ENCODE measurements at places on chromosomes 2 and 18. TPM values are rescaled to one million over a fixed set of nuclear protein-coding genes. Genes with fewer than 3 reads are reported as not detected.

- no peaks in the 10 kb centered on the region for H3K36me3 ChIP-seq
- H3K4me3 ChIP-seq = no peak overlapping the region
- H3K27ac ChIP-seq = no peak overlapping the region
- peak; percentile 86 for DNase-seq
Observed at GRCh38 chr2:15577071-15577735, 14.5 kb upstream of the DDX1 start.

DNA sequence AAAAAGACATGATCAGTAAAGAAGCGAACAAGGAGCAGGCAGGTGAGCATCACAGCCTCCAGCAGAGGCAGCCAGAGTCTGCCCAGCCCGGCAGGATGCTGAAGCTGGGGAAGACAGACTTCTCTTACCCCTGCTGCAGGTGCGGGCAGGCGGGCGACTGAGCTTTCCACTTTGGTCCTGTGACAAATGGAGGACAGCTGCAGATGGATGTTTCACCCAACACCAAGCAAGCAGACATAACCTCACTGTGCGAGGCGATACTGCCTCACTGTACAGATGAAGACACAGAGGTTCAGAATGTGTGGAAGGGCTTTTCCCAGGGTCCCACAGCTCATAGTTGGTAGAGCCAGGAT, 251.0 kb downstream of the AFF3 start:
- H3K27me3 ChIP-seq = no peaks in the 10 kb centered on the region
- H3K4me1 ChIP-seq = no peaks in the 10 kb centered on the region
- no peak overlapping the region for H3K4me3 ChIP-seq
- no peak for DNase-seq

- DNase-seq = no peak
- no peaks in the 10 kb centered on the region for H3K36me3 ChIP-seq
- no peak overlapping the region for H3K27ac ChIP-seq
- no peaks in the 10 kb centered on the region for H3K4me1 ChIP-seq
Observed at GRCh38 chr2:209387389-209387788, 36.5 kb upstream of the MAP2 start.

DNA sequence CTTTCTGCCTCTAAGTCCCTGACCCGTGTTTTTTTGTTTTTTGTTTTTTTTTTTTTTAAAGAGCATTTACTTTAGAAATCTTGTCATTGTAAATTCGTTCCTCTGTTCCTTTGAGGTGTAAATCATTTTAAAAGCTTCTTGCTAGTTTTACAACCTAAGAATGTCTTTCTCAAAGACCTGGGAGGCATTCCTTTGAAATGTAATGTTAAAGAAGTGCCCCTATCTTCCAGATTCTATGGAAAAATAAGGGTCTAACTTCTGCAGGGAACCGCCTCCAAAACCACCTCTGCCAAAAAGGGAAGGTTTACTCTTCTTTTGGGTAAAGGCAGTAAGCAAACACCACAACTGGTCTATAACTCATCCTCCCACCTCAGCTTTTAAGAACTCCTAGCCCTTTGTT, 259.6 kb upstream of the ZNF804A start:
- DNase-seq = no peak
- H3K4me3 ChIP-seq = no peak overlapping the region
- no peaks in the 10 kb centered on the region for H3K36me3 ChIP-seq
- no peaks in the 10 kb centered on the region for H3K4me1 ChIP-seq
- H3K27me3 ChIP-seq = no peaks in the 10 kb centered on the region

DNA sequence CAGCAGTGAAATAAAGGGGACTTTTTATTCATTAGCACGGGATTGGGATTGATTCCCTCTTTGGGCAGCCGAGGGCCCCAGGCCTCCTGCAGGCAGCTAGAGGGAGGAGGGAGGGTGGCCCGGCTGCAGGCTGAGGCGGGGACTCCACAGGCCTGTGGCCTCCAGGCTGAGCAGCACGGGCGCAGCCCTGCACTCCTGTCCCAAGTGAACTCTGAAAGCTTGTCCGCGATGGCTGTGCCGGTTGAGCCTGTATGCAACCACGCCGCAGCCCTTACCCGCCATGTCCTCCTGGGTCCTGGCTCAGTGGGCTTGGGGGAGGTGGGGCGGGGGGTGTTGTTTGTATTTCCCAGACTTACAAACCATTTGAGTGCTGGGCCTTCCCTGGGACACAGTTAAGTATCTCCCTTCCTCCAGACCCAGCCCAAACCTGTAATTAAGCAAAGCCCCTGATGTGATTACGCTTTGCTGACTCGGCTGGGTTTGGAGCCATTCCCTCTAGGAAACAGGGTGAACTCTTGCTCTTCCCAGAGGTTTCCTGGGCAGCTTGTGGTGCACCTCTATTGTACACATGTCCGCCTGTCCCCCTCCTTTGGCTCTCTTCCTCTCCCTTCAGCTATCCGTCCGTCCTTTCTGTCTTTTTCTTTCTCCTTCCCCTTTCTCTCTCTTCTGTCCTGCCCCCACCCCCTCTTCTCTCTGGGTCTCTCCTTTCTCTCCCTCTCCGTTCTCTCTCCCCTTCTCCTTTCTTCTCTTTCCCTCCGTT, 5.3 kb downstream of the GLI2 start:
- DNase-seq = no peak
- no peaks in the 10 kb centered on the region for H3K27me3 ChIP-seq
- peaks cover 15% of the 10 kb centered on the region for H3K36me3 ChIP-seq
- peaks cover 43% of the 10 kb centered on the region for H3K4me1 ChIP-seq

GRCh38 chr2:85015653-85016360, 44.8 kb downstream of the KCMF1 start:
- no peak overlapping the region for H3K4me3 ChIP-seq
- H3K27me3 ChIP-seq = no peaks in the 10 kb centered on the region
- no peak overlapping the region for H3K27ac ChIP-seq
- H3K4me1 ChIP-seq = peaks cover 44% of the 10 kb centered on the region

DNA sequence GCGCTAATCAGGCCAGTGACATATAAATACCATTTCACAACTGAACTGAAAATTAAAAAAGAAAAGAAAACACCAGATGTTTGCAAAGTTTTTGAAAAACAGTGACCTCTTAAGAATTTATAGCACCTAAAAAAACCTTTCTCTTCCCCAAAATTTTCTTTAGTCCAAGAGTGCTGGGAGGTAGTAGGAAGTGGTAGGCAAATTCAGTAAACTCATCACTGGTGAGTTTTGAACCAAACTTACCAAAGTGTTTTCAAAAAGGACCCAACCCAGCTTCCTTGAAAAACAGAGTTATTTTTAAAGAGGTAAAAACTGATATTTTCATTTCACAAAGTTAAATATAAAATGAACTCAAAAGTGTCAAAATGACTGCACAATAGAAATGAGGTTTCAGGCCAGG, 90.4 kb downstream of the TMEM247 start:
- no peak overlapping the region for H3K27ac ChIP-seq
- 0 out of 2 replicates have a peak, but pooled peaks cover 9% of the 10 kb centered on the region for H3K36me3 ChIP-seq
- no peaks in the 10 kb centered on the region for H3K27me3 ChIP-seq
- H3K4me1 ChIP-seq = no peaks in the 10 kb centered on the region
- DNase-seq = no peak
- H3K4me3 ChIP-seq = no peak overlapping the region

DNA sequence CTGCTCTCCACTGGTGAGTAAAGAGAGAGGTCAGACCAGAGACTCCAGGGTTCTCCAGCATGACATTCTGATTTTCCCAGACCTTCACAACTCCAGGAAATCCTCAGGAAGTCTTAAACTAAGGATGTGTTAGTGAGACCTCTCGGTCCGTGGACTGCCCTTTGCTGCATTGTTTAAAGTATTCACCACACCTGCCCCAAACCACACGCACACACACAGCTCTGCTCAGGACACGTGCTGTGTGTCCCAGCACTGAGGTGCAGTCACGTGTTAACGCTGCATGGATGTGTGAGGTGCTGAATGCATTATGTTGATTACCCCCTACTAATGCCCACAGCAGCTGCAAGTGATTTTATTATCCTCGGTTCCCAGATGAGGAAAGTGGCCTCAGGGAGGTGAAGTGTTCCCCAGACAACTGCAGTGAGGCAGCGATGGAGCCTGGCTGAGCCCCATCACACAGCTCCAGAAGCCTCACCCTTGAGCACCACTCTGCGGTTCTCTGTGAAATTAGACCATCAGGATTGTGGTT, 68.4 kb downstream of the TRAPPC12 start:
- H3K4me1 ChIP-seq = no peaks in the 10 kb centered on the region
- no peak for DNase-seq
- H3K27me3 ChIP-seq = no peaks in the 10 kb centered on the region
- H3K36me3 ChIP-seq = peaks cover 53% of the 10 kb centered on the region
- H3K27ac ChIP-seq = no peak overlapping the region

GRCh38 chr2:1702186-1702565, 42.1 kb downstream of the PXDN start:
- H3K27me3 ChIP-seq = no peaks in the 10 kb centered on the region
- H3K36me3 ChIP-seq = peaks cover 32% of the 10 kb centered on the region
- DNase-seq = no peak
- H3K27ac ChIP-seq = no peak overlapping the region
- H3K4me3 ChIP-seq = no peak overlapping the region

GRCh38 chr2:49000695-49001094, 153.6 kb downstream of the FSHR start:
- H3K27ac ChIP-seq = no peak overlapping the region
- no peak overlapping the region for H3K4me3 ChIP-seq
- H3K27me3 ChIP-seq = no peaks in the 10 kb centered on the region
- no peaks in the 10 kb centered on the region for H3K4me1 ChIP-seq

- no peak overlapping the region for H3K4me3 ChIP-seq
- H3K36me3 ChIP-seq = no peaks in the 10 kb centered on the region
- no peaks in the 10 kb centered on the region for H3K27me3 ChIP-seq
- no peaks in the 10 kb centered on the region for H3K4me1 ChIP-seq
- no peak overlapping the region for H3K27ac ChIP-seq
Observed at GRCh38 chr2:48572816-48573215, 42.9 kb downstream of the STON1 start.

DNA sequence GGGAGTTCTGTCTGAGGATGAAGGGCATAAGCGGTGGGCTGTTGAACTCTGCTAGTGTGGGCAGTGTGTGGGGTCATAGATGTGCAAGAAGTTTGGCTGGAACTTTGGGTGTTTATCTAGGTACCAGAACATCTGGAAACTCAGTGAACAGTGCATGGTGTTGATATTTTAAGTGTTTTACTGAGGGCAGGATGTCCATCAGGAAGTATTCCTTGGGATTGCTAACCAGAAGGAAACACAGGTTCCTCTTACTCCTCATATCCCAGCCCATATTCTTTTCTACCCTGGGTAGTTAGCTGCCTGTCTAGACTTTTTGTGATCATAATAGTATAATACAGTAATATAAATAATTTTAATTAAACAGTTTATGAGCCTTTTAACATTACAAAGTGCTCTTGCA, 15.5 kb downstream of the BABAM2 start:
- no peak overlapping the region for H3K27ac ChIP-seq
- peaks cover 7% of the 10 kb centered on the region for H3K4me1 ChIP-seq
- DNase-seq = no peak
- no peak overlapping the region for H3K4me3 ChIP-seq

DNA sequence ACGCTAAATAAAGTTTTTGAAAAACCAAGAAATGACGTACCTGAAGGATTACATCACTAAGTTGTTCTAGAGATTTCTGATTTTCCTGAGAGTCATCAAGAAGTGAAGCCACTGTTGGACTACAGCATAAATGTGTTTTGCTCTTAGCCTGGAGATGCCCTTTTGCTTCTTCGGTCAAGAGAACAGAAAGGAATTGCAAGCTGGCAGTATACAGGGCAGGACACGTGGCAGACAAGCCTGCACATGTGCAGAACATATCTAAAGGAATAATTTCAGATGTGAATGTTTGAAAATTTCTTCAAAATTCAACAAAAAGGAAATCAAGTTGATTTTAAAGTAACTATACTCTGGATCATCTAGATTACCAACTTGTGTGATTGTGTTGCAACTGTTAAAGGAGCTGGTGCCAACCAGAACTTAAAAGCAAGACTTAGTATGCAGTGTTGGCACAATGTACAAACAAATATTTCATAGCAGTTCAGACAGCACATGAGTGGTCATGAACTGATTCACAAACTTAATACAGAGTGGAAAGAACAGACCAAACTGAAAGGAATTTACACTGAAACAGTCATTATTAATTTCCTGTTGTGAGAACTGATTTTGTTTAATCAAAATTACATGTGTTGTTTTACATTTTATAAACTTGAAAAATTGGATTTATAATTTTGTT, 100.4 kb upstream of the CD226 start:
- DNase-seq = no peak
- no peaks in the 10 kb centered on the region for H3K27me3 ChIP-seq
- H3K4me1 ChIP-seq = peaks cover 17% of the 10 kb centered on the region
- H3K27ac ChIP-seq = no peak overlapping the region

- DNase-seq = no peak
- H3K4me3 ChIP-seq = no peak overlapping the region
- no peaks in the 10 kb centered on the region for H3K27me3 ChIP-seq
- no peaks in the 10 kb centered on the region for H3K36me3 ChIP-seq
- no peaks in the 10 kb centered on the region for H3K4me1 ChIP-seq
Observed at GRCh38 chr18:34038086-34038485, 186.6 kb downstream of the NOL4 start.

DNA sequence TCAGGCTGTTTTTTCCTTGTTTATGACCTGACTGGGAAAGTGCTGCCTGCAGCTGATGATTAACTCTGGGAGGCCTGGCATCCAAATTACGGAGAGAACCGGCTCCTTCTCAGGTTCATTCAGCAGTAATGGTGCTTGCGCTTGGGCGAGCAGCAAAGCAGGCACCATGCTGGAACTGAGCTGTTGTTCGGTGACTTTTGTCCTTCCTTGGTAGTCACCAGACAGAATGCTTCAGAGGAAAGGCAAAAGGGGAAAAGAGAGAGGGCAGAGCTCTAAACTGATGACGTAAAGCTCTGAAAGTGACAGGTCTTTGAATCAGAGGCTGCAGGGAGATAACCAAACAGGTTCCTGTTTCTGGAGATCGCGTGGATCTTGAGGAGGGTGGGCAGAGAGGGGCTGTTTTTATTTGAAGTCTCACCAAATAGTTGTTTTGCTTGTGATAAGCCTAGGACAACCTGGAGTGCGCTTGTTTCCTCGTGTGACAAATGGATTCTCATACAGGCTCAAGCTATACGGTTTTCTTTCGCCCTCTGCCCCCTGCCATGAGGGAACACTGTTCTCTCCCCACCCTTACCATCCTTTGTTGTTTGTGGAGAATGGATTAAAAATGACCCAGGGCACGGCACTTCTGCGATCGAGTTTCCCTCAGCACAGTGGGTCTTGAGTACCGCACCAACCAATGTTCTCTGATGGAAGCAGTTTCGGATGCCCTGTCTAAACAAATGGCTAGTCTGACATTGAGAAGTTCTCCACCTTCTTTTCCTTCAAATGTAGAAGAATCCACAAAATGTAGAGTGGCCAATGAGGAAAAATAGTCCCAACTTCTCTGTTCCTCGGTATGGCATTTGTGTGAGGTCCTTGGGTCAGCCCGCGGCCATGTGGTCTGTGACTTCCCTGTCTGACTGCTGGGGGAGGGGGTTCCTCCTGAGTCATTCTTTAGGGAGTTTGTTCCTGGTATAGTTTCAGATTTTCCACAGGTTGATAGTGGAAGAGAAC, 1.3 kb downstream of the RASGRP3 start:
- H3K4me3 ChIP-seq = no peak overlapping the region
- H3K4me1 ChIP-seq = peaks cover 5% of the 10 kb centered on the region
- H3K36me3 ChIP-seq = no peaks in the 10 kb centered on the region
- H3K27ac ChIP-seq = no peak overlapping the region

Gene PRSS56
- total RNA-seq = not detected

Gene AOX1
- total RNA-seq = 19.5 TPM

Gene CLIP4
- total RNA-seq = 34.2 TPM

Gene UGT1A4
- total RNA-seq = not detected

Gene C18orf32
- 49.3 TPM for total RNA-seq

Gene UNC80
- total RNA-seq = not detected
